ENCODE measurements at places on chromosomes 11 and 22.
A peak's percentile ranks its signal among the peaks of the same experiment; 100 is the strongest.

- DNase-seq: no peak
Measured at GRCh38 chr11:22930816-22931594, 70.7 kb upstream of the CCDC179 start.

- no peak for DNase-seq
Measured at GRCh38 chr11:79193663-79194310, 247.0 kb downstream of the TENM4 start.

GRCh38 chr11:103358251-103358650, 249.0 kb downstream of the DYNC2H1 start:
- DNase-seq: no peak

DNA sequence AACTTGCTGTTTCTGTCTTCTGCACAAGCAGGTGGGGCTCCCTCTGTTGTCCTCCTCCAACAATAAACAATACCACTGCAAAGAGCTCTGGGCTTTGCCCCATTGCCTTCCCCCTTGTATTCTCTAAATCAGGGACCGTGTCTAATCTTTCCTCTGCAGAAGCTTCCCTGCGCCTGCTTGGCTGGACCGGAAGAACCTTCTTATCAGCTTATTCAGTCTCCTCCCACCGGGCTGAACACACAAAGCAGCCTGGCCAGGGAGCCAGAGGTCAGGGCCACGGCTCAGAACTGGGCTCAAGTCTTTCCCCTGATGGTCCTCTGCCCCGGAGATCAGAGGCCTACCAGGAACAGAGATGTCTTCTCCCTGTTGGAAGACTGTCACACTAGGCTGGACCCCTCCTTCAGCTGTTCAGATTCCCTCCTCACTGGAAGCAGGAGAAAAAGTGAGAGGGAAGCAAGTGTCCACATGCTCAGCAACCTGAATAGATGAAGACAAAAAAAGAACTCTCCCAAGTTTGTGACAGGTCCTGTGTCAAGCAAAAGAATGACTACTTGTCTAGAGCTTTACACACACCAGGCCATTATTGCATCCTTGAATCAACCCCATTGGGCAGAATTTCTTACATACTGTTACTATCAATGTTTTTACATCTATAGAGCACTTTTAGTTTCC, 63.7 kb downstream of the RAB30 start:
- DNase-seq: peak; percentile 60

DNA sequence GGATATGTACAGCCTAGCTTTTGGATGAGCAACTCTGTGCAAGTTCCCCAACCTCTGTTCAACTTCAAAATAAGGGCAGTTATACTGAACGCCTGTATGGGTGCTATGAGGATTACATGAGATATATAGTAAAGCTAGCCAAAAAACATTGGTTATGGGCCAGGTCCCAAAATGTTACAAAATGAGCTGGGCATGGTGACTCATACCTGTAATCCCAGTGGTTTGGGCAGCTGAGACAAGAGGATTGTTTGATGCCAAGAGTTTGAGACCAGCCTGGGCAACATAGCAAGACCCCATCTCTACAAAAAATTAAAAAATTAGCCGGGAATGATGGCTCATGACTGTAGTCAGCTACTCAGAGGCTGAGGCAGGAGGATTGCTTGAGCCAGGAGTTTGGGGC, 118.4 kb downstream of the TEAD1 start:
- DNase-seq: no peak

DNA sequence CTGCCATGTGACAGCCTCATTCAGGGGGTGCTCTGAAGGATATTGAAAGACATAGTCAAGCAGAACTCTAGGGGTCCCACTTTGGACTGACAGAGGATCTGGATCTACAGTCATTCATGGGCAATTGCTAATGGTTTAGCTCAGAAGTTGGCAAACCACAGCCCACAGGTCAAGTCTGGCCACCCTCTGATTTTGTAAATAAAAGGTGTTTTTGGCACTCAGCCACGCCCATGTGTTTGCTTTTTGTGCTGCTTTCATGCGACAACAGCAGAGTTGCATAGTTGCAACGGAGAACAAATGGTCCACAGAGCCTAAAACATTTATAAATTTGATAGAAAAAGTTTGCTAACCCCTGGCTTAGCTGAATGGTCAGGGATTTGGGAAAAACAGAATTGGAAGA, 41.7 kb downstream of the RPS6KA4 start:
- no peak for DNase-seq

DNA sequence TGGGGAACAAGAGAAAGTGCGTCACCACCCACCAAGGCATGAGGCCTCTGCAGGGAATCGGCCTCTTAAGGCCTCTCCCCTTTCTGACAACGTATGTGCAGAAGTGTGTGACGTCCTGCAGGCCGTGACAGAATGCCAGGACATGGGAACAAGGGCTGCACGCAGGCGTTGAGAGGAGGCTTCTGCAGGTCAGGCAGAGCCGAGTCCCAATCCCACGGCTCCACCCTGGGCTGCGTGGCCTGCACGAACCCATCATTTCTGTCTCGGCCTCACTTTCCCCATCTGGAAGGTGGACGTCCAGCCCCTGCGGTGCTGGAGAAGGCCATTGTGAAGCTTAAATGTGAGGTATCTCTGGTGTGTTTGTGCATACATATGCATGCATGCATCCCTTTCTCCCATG, 61.8 kb downstream of the SHANK2 start:
- no peak for DNase-seq

GRCh38 chr11:73177778-73178539, 35.8 kb upstream of the FCHSD2 start:
- DNase-seq: peak; percentile 89

- DNase-seq: no peak
Measured at GRCh38 chr11:124895471-124895971, 2.1 kb downstream of the ROBO4 start.

DNA sequence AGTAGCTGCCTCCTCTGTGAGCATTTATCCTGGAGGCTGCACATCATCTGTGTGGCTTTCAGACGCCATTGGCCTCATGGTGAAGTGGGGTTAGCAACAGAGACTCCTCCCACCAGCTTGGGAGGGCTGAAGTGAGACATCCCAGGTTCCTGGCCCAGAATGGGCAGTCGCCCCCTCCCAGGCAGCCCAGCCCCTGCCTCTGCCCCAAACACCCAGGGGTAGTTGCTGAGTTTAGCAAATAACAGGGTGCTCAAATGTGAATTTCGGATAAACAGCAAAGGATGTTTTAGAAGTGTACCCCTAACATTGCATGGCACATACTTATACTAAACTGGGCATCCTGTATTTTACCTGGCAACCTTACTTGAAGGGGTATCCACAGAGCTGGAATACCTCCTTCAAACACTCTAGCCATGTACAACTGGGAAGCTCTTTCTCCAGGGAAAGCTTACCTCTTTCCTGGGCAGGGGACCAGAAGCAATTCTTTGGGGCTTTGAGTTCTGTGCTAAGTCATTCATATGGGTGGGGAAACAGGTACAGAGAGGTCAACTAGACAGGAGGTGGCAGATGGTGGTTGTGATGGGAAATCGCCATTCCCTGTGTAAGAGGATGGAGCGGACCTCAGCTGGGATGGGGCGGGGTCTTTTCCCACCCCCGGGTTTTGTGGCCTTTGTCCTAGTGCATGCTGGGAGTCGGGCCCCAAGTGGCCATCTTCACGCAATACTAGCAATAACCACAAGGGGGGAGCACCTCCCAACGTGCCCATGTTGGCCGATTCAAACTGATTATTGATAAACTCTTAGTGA, 19.3 kb downstream of the MTFP1 start:
- no peak for DNase-seq

- DNase-seq: peak; percentile 76
Measured at GRCh38 chr11:14578541-14578956, 58.4 kb upstream of the PSMA1 start.
